LNCaP clone FGC (cell line): ENCODE measurements at places on chromosomes 16 and 17.

GRCh38 chr17:17042851-17043460, 699 bp downstream of the MPRIP start:
- no peak for DNase-seq

DNA sequence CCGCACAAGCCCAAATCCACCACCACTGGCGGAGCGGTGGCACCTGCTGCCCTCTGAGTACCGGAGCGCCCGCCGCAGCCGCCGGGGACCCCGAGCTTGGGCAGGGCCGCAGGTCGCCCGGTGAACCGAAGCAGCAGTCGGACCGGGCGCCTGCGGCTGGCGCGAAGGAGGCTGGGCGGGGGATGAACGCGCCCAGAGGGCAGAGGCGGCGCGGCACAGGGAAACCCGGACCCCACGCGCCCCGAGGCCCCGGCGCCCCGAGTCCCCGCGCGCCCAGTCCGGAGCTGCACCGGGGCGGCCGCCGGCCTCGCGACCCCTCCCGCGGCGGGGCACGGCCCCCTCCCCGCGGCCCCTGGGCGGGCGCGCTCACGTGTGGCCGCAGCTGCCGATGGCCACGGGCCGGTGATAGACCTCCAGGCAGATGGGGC, 393 bp downstream of the RNF166 start:
- no peak for DNase-seq

GRCh38 chr16:5925850-5926249, 828.3 kb upstream of the EEF2KMT start:
- no peak for DNase-seq

DNA sequence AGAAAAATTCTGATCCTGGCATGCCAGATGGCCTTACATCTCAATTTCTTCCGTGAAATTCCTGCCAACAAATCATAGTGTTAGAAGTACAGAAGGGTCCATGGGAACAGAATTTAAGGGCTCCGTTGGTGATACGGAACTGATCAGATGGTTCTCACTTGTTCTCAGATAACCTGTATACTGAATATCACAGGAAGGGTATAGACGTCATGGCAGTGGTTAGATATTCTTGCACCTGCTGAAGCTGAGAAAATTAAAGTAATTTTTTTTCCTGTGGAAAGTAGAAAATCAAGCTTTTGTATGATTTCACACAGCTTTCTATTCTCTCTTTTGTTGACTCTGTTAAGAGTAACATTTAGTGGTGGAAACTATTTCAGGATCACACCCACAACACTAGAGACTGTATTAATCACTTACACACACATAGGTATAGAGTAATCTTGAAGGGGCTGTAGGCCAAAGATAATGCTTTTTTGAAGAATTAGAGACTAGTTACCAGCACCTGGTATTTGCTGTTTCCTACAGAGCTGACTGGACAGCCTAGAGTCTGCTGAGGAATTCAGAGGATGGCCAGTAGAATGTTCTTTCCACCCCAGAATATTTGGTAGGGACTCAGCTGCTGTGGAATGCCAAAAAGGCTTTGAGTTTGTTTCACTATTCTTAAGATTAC, 7.5 kb downstream of the TENT4B start:
- no peak for DNase-seq

DNA sequence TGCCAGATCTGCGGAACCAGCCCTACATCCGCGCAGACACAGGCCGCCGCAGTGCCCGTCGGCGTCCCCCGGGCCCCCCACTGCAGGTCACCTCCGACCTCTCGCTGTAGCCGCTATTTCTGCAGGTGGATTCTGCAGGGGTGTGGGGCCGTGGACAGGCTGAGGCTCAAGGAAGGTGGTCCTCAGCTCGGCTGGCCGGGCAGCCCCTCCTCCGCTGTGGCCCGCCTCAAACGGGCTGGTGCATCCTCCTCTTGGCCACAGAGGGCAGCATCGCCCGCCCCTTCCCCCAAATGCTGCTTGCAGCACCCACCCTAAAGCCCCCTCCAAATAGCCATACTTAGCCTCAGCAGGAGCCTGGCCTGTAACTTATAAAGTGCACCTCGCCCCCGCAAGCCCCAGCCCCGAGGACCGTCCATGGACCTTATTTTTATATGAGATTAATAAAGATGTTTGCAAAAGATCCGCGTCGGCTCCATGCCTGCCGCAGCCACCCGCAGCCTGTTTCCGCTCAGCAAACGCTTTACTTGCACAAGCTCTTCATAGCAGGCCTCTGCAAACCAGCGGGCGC, 14.9 kb downstream of the SPATA32 start:
- DNase-seq = no peak

DNA sequence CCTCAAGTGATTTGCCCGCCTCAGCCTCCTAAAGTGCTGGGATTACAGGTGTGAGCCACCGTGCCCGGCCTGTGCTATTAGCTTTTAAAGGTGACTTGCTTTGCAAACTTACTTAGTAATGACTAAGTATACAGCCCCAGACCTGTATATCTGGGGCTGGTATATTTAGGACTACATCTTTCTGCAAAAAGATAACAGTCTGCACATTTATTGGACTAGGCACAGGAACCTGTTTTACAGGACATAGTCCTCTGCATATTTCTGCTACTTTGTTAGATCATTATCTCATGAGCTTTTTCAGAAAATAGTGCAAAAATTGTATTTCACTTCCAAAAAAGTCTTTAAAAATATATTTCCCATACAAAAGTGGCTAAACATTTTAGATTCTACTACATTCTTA, 1.3 kb downstream of the KRT24 start:
- peak; percentile 40 for DNase-seq

- no peak for DNase-seq
Observed at GRCh38 chr16:4376893-4377572, 5.4 kb downstream of the VASN start.
